Umbilical cord (tissue), 2 donors: ENCODE measurements at places on chromosomes 16 and 17. TPM values are rescaled to one million over a fixed set of nuclear protein-coding genes. Genes with fewer than 3 reads are reported as not detected.

Gene MMP15
- total RNA-seq: 1.7 TPM

Gene PLEKHG4
- 20.9 TPM for total RNA-seq

DNA sequence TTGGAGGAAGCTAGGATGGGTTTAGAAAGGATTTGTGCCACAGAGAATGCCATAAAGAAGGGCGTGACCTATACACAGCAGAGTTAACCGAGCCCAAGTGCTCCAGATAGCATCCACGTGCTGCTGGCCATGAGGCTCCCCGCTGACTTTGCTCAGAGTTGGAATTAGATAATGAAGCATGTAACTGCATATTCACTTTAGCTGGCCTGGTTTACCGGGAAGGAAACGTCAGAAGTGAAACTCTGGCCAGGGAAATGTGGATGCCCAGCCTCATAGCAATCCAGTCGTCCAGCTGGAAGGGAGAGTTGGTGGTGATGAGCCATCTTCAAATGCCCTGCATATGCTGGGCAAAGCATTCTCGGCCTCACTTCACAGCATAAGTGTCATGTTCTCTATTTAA lies 6.1 kb downstream of the KRT35 start:
- DNase-seq: no peak

DNA sequence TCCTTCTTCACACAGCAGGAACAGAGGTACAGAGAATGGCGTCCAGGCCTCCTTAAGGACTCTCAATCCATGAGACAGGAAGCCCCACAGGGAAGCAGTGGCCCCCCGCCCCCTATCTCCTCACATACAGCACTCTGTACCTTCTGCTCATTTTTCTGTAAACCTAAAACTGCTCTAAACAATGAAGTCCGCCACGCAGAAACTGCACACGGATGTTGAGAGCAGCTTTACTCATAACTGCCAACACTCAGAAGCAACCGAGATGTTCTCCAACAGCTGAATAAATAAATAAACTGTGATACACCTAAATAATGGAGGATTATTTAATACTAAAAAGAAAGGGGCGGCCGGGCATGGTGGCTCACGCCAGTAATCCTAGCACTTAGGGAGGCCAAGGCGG lies 9.9 kb downstream of the TBC1D16 start:
- no peak for DNase-seq

- DNase-seq: peak; percentile 43
Measured at GRCh38 chr16:82626791-82627261, at the start of gene CDH13. Gene CDH13 (plus strand): TSS chr16:82626969.
